CD4-positive, alpha-beta T cell treated with Interleukin-12 subunit alpha and Interleukin-12 subunit beta, for 1 hour (primary cell): ENCODE measurements at places on chromosomes 5 and 9.

DNA sequence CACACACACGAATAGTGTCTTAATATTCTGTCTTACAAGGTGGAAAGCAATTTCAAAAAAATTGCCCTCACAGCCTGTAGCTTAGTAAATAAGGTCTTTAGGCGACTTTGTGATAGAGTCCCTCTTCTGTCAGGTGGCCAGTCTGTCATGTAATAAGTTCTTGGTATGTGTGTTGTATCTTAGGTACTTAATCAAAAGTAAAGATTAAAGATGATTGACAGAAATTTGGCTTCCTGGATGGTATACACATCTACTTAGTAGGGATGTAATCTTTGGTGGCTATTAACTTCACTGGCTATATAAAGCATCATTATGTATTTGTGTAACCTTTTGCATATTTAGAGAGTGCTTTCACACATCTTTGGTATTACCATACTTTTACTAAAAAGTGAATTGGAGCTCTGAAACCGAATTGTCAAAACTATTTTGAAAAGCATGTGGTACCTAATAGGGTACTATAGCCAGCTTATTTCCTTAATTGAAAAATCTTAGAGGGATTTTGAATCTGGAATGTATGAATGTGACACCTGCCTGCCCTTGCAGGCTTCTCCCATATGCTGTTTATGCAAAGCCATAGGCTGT, 3.4 kb downstream of the G3BP1 start:
- no peak for DNase-seq

- DNase-seq: no peak
Observed at GRCh38 chr9:123656565-123656964, 273.4 kb downstream of the DENND1A start.

- no peak for DNase-seq
Observed at GRCh38 chr9:95029720-95030119, 287.8 kb downstream of the FANCC start.

GRCh38 chr5:92887254-92887653, 693.8 kb downstream of the NR2F1-AS1 start:
- no peak for DNase-seq

- no peak for DNase-seq
Observed at GRCh38 chr9:121682201-121682600, 30.8 kb downstream of the DAB2IP start.

- DNase-seq: no peak
Observed at GRCh38 chr9:20906326-20906725, 125.1 kb downstream of the HACD4 start.

DNA sequence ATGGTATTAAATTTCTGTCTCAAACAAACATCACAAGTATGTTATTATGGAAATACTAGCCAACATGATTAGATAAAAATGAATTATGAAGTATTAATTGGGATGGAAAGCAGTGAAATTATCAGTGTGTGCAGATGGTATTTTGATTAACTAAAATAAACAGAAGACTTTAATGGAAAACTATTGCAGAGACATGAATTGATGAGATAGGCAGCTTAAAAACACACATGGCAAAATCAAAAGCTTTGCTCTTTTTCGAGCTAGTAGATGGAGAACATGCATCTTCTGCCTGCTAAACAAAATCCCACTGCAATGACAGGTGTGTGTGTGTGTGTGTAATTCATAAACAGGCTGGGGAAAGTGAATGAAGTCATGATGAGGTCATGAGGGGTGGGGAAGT, 426.2 kb downstream of the MTRR start:
- no peak for DNase-seq

DNA sequence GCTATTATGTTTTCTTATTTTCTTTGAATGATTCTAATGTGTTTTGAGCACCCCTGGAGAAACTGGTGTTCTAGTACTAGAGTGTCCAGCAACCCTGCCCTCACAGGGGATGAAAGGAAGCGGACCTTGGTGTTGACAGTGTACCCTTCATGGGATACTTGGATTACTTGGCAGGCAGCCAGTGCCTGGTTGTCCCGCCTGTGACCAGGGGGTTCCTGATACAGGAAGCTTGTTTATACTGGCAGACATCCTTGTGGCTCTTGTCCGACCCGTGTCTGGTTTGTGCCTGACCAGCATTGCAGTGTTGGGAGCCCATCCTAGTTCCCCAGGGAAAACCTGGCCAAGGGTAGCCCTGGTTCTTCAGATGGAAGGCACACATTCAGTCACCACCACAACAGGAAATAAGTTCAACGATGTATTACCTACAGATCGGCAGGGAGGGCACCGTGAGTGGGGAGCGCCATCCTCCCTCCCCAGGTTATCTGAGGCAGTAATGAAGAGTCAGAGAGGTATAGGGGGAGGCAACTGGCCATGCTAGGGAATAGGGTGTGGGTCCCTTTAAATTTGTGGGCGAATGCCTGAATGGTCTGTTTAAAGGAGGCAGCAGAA, 47.3 kb downstream of the CACNA1B start:
- DNase-seq: no peak

DNA sequence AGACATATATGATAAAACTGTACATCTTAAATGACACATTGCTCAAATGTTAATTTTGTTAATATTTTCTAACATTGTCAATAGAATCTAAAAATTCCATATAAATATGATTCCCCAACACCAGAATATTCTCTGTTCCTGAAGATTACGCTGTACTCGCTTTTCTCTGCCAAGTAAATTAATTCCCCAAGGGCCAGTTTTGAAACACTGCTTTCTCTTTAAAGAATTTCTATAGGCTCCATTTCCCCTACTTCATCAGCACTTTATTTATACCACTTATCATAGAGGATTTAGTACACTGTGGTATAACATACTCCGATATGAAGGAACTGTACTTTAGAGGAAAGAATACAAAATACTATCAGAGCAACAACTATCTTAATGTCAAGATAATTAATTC, 101.4 kb upstream of the ACOT12 start:
- DNase-seq: no peak

DNA sequence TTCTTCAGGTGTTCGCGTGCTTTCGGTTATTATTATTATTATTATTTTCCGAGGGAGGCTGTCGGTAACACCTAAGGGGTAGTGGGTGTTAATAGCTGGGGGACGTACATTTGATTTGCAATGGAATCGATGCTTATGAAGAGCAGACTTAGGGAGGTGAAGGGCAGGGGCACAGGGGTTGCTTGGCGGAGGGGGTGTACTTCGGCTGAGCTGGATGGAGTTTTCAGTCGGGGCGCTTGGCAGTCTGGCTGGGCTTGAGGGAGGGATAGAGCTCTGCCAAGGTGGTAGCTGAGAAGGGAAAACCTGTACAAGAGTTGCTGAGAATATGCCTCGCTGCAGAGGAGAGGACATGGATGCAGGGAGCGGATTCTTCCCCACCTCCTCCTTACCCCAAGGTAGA, 617 bp upstream of the PTPRD start:
- DNase-seq: no peak

DNA sequence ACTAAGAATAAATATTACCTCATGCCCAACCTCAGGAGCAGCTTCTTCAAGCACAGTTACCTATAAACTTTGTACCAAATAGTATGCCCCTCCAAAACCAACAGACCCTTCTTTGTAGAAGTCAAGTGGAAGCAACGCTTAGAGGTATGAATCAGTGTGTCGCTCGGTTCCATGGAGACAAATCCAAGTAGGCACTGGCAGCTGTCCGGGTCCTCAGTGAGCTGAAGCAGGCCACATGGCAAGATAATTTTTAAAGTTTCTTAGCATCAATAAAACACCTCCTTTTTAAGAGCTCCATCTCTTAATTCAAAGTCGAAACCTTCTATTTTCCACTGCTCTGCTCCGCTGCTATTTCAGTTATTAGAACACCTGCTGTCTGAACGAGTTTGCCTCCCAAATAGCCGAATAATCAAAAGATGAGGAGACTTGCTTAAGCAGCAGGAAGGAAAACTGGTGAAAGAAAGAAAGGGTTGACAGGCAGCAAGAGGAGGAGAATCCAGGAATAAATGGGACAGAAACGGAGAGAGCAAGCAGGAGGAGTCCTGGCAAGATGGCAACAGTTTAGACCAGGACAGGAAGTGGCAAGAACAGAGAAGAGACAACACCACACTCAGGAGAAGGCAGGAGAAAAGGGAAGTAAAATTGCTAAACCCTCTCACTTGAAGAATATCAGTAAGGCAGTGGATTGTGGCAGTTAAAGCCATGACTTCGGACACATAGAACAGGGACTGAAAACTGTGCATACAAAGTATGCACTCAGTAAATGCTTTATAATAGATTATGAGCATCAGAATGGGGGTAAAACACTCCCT, 65.0 kb downstream of the PPP2R2B start:
- DNase-seq: no peak

GRCh38 chr5:131548176-131548575, 86.9 kb downstream of the RAPGEF6 start:
- DNase-seq: peak; percentile 71

GRCh38 chr5:135034963-135035677, 1.1 kb upstream of the PITX1 start:
- DNase-seq: no peak

DNA sequence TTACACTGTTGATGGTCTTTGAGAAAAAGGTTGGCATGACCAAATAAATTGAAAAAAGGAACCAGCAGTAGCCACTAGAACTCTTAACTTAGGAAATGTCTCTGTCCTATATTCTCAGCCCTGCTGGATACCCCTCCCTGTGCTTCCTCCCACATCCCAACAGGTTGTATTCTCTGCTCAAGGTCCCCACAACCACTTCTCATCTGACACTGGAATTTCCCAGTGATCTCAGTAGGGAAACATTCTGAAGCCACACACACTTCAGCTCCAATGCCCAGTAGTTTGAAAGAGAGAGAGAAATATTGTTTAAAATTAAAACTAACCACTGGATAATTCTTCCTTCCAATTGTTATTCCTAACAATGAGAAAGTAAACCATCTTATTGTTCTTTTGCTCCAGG, 30.0 kb upstream of the NREP start:
- no peak for DNase-seq

DNA sequence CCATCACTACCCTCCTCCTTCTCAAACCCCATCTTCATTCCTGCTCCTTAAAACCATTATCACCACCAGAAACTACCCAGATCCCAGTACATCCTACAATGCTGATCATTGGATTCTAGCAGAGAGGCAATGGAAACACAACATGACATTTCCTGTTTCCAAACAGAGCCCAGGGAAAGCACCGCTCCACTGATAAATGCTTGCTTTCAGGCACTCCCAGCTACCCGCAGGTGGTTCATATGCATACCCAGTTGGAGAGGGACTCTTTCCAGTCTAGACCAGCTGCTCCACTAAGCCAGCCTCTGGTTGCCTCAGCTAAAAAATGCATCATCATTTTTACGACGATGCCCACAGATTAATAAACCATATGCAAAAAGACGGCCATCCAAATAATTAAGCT, 39.2 kb upstream of the ACO1 start:
- DNase-seq: no peak

GRCh38 chr5:117701062-117701461, 1126.4 kb upstream of the SEMA6A start:
- DNase-seq: no peak

GRCh38 chr9:136539427-136540421, 6.1 kb downstream of the NOTCH1 start:
- peak; percentile 88 for DNase-seq

DNA sequence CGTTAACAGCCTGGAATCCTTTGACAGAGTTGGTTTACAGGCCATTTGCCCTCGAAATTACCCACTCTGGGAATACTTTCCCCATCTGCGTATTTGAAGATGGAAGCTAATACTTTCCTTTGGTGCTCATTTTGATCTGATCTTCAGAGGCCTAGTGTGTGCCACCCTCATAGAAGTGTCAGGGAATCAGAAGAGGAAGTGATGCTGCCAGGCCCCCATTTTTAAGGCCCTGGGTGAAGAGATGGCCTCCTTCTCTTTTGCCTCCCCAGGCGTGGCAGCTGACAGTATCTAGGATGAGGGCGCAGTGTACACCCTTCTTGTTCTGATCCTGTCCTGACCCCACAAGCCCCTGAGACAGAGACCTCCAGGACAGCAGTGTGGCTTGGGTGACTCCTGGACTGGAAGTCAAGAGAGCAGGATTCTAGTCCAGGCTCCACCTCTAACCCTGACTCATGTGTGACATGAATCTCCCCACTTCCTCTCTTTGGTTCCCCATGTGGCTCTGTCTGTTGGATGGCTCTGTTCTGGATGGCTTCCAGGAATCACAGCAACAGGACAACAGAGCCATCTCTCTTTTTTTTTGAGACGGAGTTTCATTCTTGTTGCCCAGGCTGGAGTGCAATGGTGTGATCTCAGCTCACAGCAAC, 27.8 kb downstream of the CSF1R start:
- peak; percentile 6 for DNase-seq

- DNase-seq: peak; percentile 17
Observed at GRCh38 chr5:78509884-78510769, 138.4 kb downstream of the LHFPL2 start.

GRCh38 chr5:83595217-83595616, 123.7 kb downstream of the VCAN start:
- no peak for DNase-seq

DNA sequence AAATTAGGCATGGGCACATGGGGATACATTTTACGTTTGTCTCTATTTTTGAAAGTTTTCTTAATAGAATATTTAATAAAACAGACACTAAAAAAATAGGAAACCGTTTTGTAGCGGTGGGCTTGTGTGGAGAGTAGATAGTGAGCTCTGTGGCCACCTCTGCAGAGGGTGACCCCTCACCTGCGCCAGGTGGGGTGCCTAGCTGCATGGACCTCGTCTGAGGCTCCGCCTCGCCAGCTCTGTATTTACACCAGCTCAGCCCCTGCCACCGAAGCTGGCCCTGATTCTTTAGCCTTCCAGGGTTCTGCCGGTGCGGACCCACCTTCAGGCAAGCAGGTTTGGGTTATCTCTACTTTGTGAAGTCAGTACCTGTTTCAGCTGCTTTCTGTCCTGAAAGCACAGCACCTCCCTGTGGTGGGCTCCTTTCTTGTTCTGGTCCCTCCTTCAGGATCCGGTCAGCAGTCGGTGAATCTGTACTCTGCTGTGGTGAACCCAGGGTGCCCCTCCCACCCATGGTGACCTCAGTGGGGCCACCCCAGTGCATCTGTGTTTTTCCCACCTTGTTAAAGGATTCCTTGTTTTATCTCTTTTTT, 105.2 kb upstream of the CACNA1B start:
- no peak for DNase-seq

GRCh38 chr5:10387690-10388089, 34.2 kb downstream of the MARCHF6 start:
- DNase-seq: no peak

GRCh38 chr5:30605693-30606268, 587.7 kb upstream of the CDH6 start:
- no peak for DNase-seq

DNA sequence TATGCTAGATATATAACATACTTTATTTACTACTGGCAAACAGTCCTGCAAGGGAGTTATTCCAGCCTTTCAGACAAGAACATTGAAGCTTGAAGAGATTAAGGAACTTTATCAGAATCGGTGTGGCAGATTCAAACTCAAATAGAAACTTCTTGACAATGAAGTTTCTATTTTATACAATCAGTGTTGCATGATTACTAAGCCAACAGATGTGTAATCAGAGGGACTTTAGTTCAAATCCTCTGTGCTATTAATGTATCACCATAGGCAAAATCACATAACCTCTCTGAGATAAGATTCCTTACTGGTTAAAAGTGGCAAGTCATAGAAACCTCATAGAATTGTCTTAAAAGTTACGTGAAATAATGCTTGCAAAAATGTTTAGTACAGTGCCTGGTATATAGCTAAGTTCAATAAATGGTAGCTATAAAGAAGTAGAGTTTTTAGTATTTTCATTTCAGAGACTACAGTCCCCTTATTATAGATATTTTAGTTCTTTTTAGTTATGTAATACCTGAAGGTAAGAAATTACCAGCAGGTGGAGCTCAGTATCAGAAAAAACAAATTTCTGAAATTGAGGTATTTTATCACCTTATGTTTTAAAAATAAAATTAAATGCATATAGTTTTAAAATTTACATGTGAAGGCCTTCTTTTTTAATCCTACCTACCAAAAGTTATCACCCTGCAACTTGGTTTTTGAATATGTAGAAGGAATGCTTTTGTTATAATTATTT, 172.1 kb downstream of the FER start:
- DNase-seq: peak; percentile 9
